Activated B cell treated with CpG ODN at 0.5 μM for 24 hours (primary cell): ENCODE measurements at places on chromosomes 12 and 14. TPM values are rescaled to one million over a fixed set of nuclear protein-coding genes. Genes with fewer than 3 reads are reported as not detected.

The OR2AP1 gene
- total RNA-seq, result 0.32 TPM in 1 of 2 replicates, not detected in the other

- H3K4me1 ChIP-seq, result peaks cover 48% of the 10 kb centered on the region
- no peak overlapping the region for H3K4me3 ChIP-seq
- no peak overlapping the region for H3K27ac ChIP-seq
- no peak for DNase-seq
These were observed 112.2 kb downstream of the GPR135 start for GRCh38 chr14:59352961-59353360.

The SIRT4 gene
- 1.6 and 1.7 TPM in 2 replicates for total RNA-seq

GRCh38 chr14:89500303-89500702, 83.3 kb upstream of the FOXN3 start:
- H3K27me3 ChIP-seq, result no peaks in the 10 kb centered on the region
- peaks cover 29% of the 10 kb centered on the region for H3K4me1 ChIP-seq
- no peak for DNase-seq
- peaks cover 4% of the 10 kb centered on the region for H3K36me3 ChIP-seq
- no peak overlapping the region for H3K4me3 ChIP-seq
- H3K27ac ChIP-seq, result no peak overlapping the region

DNA sequence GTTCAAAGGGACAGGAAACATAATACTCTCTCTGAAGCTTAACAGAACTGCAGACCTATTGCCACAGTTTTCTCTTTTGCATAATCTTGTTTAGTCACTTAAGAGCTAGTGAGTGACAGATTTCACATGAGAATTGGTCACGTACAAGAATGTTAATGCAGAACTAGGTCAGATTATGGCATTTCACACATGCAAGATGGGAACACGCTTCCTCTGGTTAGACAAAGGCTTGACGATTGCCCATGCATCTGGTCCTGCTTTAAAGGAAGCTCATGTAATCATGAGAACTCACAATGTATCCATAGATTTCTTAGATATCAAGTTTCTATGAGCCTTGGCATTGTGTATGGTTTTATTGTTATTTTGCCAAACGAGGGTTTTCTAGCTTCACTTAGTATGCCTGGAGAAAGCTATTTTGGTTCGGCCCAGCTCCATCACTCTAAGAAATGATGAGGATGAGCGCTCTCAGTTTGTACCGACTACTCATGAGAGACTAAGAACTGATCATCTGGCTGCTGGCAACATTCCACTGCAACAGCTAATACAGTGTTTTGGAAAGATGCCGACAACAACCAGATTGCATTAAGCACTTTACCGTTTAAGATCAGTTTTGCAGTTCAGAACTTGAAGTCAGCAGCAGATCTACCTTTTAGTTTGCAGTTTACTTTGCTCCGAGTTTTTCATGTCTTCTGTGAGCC, 380.0 kb downstream of the DIO2 start:
- no peak overlapping the region for H3K4me3 ChIP-seq
- H3K4me1 ChIP-seq, result no peaks in the 10 kb centered on the region
- H3K36me3 ChIP-seq, result no peaks in the 10 kb centered on the region
- no peaks in the 10 kb centered on the region for H3K27me3 ChIP-seq

The PCED1B gene
- total RNA-seq, result 60.9 and 65.4 TPM in 2 replicates

The PPFIA2 gene
- not detected in 2 replicates for total RNA-seq

The SPPL3 gene
- 39.9 and 40.3 TPM in 2 replicates for total RNA-seq

GRCh38 chr14:100708425-100709288, 18.0 kb upstream of the DLK1 start:
- H3K4me3 ChIP-seq, result no peak overlapping the region
- peaks cover 22% of the 10 kb centered on the region for H3K27me3 ChIP-seq
- no peaks in the 10 kb centered on the region for H3K36me3 ChIP-seq
- no peak for DNase-seq

DNA sequence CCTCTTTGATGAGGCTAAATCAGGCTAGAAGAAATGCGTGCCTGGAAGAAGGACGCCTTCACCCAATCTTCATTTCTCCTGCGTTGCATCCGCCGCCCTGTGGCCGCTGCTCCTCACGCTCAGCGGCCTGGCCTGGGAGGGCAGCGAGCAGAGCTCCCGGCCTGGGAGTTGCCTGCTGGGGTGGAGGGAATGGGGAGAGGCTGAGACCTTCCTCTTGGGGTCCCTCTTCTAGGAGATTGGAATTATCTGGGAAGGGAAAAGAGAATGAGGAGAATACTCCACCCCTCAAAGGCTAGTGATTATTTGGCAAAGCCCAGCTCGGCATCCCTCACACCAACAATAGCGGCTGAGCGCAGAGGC, 2.4 kb upstream of the HOXC12 start:
- H3K36me3 ChIP-seq, result no peaks in the 10 kb centered on the region
- H3K27ac ChIP-seq, result no peak overlapping the region
- DNase-seq, result no peak
- H3K4me3 ChIP-seq, result no peak overlapping the region
- H3K27me3 ChIP-seq, result peaks cover 71% of the 10 kb centered on the region

GRCh38 chr12:107567876-107568619, 117.6 kb upstream of the PWP1 start:
- no peaks in the 10 kb centered on the region for H3K36me3 ChIP-seq
- peaks cover 9% of the 10 kb centered on the region for H3K4me1 ChIP-seq
- H3K4me3 ChIP-seq, result no peak overlapping the region

The ESRRB gene
- total RNA-seq, result 0.11 and 0.15 TPM in 2 replicates

DNA sequence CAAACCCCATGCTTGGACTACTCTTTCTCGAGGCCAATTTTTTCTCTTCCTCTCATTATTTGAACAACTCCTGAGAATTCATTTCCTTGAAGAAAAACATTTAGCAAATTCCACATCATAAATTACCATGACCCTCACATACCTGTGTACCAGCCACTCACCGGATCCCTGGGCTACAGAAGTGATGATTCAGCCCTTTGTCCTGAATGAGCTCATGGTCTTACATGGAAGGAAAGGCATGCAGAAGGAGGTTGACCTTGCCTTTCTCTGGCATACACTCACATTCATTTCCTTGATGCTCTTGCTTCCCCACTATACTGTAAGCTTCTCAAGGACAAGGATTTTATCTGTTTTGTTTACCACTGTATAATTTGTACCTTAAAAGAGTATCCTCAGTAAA, 191.5 kb downstream of the SLC5A8 start:
- H3K27me3 ChIP-seq, result no peaks in the 10 kb centered on the region
- no peak overlapping the region for H3K4me3 ChIP-seq
- H3K36me3 ChIP-seq, result no peaks in the 10 kb centered on the region
- no peak overlapping the region for H3K27ac ChIP-seq
- H3K4me1 ChIP-seq, result no peaks in the 10 kb centered on the region

GRCh38 chr12:125856366-125856765, 791.1 kb downstream of the AACS start:
- no peaks in the 10 kb centered on the region for H3K36me3 ChIP-seq
- no peak for DNase-seq
- H3K27me3 ChIP-seq, result peaks cover 4% of the 10 kb centered on the region
- H3K4me1 ChIP-seq, result no peaks in the 10 kb centered on the region
- H3K27ac ChIP-seq, result no peak overlapping the region

- H3K36me3 ChIP-seq, result no peaks in the 10 kb centered on the region
- H3K27ac ChIP-seq, result no peak overlapping the region
- no peak for DNase-seq
These were observed 72.0 kb upstream of the FKBP4 start for GRCh38 chr12:2722806-2723205.

DNA sequence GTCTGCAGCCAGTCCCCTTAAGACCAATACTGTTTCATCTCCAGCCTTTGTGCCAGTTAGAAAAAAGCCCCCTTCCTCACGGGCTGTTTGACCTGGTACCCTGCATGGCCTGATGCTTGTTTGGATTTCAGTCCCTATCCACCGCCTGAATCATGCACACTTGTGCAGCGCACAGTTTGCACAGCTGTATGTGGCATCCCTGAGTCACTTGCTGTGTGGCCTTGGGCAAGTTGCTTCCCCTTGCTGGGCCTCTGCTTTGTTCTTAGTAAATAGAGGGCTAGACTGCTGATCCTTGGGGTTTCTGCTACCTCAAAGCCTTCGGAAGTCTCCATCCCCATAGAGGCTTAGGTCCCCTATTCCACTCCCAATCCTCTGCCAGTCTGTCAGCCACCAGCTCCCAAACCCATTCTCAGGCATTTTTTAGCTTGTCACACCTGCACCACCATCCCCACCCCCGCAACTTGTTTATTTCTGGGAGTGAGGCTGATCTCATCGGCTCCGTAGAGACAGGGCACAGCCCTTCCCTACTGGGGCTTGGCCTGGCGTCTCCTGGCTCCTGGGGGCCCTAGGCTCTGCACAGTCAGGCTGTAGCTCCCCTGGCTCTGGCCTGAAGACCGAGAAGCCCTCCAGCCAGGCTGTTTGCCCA, 8.8 kb downstream of the KRT80 start:
- H3K36me3 ChIP-seq, result no peaks in the 10 kb centered on the region
- H3K4me3 ChIP-seq, result no peak overlapping the region
- H3K4me1 ChIP-seq, result no peaks in the 10 kb centered on the region
- no peak overlapping the region for H3K27ac ChIP-seq
- DNase-seq, result no peak
- H3K27me3 ChIP-seq, result peaks cover 2% of the 10 kb centered on the region

DNA sequence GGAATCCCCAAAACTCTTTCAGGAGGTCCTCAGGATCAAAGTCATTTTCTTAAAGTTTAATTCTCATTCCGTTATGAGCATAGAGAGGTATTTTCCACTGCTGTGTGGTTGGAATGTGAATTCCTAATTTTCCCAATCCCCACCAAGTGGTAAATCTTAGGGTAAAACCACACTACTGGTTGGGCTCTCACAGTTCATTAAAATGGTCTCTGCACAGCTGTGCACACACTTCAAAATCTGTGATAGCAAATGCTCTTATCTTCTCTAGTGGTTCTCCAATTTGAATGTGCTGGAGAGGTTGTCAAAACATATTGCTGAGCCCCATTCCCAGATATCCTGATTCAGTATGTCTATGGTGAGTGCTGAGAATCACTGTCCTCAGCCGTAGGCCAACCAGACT, 189.1 kb downstream of the BMP4 start:
- H3K27me3 ChIP-seq, result peaks cover 2% of the 10 kb centered on the region
- no peak overlapping the region for H3K27ac ChIP-seq
- H3K36me3 ChIP-seq, result no peaks in the 10 kb centered on the region
- no peak overlapping the region for H3K4me3 ChIP-seq

GRCh38 chr14:32399920-32400319, 70.8 kb downstream of the AKAP6 start:
- no peaks in the 10 kb centered on the region for H3K4me1 ChIP-seq
- no peak for DNase-seq
- no peak overlapping the region for H3K27ac ChIP-seq
- no peaks in the 10 kb centered on the region for H3K27me3 ChIP-seq

The ARHGDIB gene
- 680 and 738 TPM in 2 replicates for total RNA-seq

- H3K27ac ChIP-seq, result no peak overlapping the region
- no peak overlapping the region for H3K4me3 ChIP-seq
- H3K27me3 ChIP-seq, result peaks cover 3% of the 10 kb centered on the region
- no peaks in the 10 kb centered on the region for H3K36me3 ChIP-seq
These were observed 23.0 kb downstream of the ZBTB39 start for GRCh38 chr12:56983386-56983785.
